Parietal lobe (tissue), 2 donors: ENCODE measurements at places on chromosomes 5 and 9. TPM values are rescaled to one million over a fixed set of nuclear protein-coding genes. Genes with fewer than 3 reads are reported as not detected.

ADCY2 gene
- total RNA-seq, result 23.2 TPM

HINT1 gene
- 133 TPM for total RNA-seq

CCIN gene
- total RNA-seq, result not detected

OR1J2 gene
- total RNA-seq, result not detected

MAP3K1 gene
- total RNA-seq, result 18.5 TPM

EIF4E1B gene
- 0.31 TPM for total RNA-seq

EDIL3 gene
- 56.7 TPM for total RNA-seq

NKD2 gene
- 4.1 TPM for total RNA-seq

C9orf153 gene
- total RNA-seq, result 1.3 TPM

AGXT2 gene
- total RNA-seq, result not detected

HTR1A gene
- total RNA-seq, result 18.5 TPM

HDHD3 gene
- 10.0 TPM for total RNA-seq

ABO gene
- not detected for total RNA-seq

SMIM33 gene
- total RNA-seq, result not detected

WDR31 gene
- total RNA-seq, result 2.8 TPM

CARTPT gene
- total RNA-seq, result 0.63 TPM

SYK gene
- 1.6 TPM for total RNA-seq

GKAP1 gene
- total RNA-seq, result 13.1 TPM

OMD gene
- not detected for total RNA-seq

PRRX2 gene
- not detected for total RNA-seq

MAP1B gene
- 1,237 TPM for total RNA-seq

ANKRD31 gene
- 0.94 TPM for total RNA-seq

ARL10 gene
- total RNA-seq, result 108 TPM

RANBP3L gene
- total RNA-seq, result 3.8 TPM

ZBTB34 gene
- total RNA-seq, result 75.7 TPM

C9 gene
- total RNA-seq, result not detected

ST8SIA4 gene
- total RNA-seq, result 44.1 TPM

MLANA gene
- not detected for total RNA-seq

FGF10 gene
- 1.3 TPM for total RNA-seq

FGFR4 gene
- 4.1 TPM for total RNA-seq

FRMD3 gene
- 38.2 TPM for total RNA-seq

C8G gene
- not detected for total RNA-seq

SPATA31A1 gene
- total RNA-seq, result not detected

HMCN2 gene
- 0.31 TPM for total RNA-seq

PIP5KL1 gene
- 3.4 TPM for total RNA-seq

SCGB3A1 gene
- not detected for total RNA-seq

LECT2 gene
- not detected for total RNA-seq

PNPLA7 gene
- total RNA-seq, result 3.8 TPM

SARDH gene
- total RNA-seq, result 4.7 TPM

NR2F1-AS1 gene
- 107 TPM for total RNA-seq

SEMA5A gene
- total RNA-seq, result 13.1 TPM

FABP6 gene
- 2.8 TPM for total RNA-seq

HDAC3 gene
- 81.7 TPM for total RNA-seq

GALNT12 gene
- 1.9 TPM for total RNA-seq

GHR gene
- total RNA-seq, result 2.2 TPM

NCS1 gene
- 150 TPM for total RNA-seq

FAM153A gene
- total RNA-seq, result 4.7 TPM

CYSRT1 gene
- total RNA-seq, result not detected

TSSK1B gene
- total RNA-seq, result 0.31 TPM

C5orf58 gene
- total RNA-seq, result not detected

KIF24 gene
- total RNA-seq, result 4.1 TPM

PFN3 gene
- total RNA-seq, result 1.6 TPM

PCDHA9 gene
- total RNA-seq, result 42.6 TPM

PCDHA12 gene
- total RNA-seq, result 40.4 TPM
